Stimulated activated naive CD4-positive, alpha-beta T cell (primary cell): ENCODE measurements at places on chromosomes 5 and 9.

- DNase-seq: no peak
Measured at GRCh38 chr5:141672841-141673813, 8.9 kb downstream of the ARAP3 start.

DNA sequence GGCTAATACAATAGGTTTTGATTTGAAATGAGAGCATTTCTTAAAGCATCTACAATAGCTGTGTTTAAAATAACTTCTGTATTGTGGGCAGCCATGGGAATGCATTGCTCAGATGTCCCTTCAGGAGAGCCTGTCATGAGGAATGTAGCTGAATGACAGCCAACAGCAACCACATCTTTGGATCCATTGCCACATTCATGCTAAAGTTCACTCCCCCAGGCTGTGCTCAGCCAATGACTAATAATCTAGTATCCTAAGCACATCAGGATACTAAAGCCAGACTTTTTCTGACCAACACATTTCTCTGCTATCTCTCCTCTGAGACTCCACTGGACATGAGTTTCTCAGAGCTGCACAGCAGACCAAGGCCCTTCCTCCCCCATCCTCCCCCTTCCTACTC, 45.5 kb downstream of the HTR1A start:
- DNase-seq: no peak

DNA sequence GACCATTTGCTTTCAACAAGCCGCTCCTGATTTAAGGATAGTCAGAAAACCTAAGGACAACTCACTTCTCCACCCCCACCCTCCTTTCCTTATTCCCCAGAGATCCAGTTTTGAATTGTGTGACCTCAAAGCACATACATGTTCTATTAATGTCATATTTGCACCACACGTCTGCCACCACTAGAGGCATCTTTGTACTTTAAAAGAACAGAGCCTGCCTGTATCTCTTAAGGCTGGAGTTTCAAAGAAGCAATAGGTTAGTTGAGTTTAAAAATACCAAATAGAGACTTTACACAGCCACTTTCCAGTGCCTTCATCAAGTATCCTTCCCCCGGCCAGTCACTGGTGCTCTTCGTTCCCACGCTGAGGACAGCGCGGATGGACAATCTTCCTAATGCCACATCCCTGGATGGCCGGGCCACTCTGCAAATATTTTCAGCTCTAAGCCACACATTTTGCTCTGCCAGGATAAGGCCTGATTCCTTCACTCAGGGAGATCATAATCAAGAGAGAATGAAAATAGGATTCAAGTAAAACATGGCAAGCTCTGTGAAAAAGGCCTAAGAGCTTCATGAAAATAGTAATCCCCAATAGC, 146.3 kb downstream of the SNCAIP start:
- DNase-seq: no peak

- no peak for DNase-seq
Measured at GRCh38 chr5:10921160-10921559, 160.1 kb upstream of the DAP start.

- DNase-seq: no peak
Measured at GRCh38 chr5:127136908-127137307, 63.6 kb upstream of the C5orf63 start.
